NCI-H774 (cell line): ENCODE measurements at places on chromosomes 4 and X.

DNA sequence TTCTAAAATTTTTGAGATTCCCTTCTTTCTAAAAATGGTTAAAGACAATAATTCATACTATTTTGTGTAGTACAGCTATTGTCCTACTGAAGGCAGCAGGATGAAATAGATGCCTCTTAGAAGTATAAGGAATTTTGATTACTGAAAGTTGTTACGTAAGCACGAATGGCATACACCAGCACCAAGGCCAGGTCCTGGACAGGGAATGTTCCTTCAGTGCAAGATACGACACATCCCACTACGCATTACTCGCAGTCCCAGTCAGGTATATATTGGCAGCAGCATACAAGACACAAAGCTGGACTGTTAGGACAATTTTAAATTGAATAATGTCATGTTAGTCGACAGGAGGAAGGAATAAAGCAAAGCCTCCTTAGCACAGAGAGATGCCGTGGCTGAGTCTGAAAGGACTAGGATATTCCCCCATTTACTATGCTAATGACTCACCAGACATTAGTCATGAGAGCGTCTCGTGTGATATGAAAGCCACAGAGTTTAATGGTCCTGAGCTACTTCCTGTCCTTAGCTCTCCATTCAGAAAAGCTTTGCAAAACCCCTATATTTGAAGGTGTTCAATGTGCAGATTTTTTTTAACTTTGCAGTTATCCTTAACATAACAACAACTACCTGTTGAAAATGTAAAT, 504.3 kb downstream of the FAM133A start:
- DNase-seq = no peak

- DNase-seq = no peak
These were observed 65.5 kb downstream of the F9 start for GRCh38 chrX:139596068-139596467.

GRCh38 chr4:89213382-89213701, 94.3 kb downstream of the GPRIN3 start:
- DNase-seq = peak; percentile 26

DNA sequence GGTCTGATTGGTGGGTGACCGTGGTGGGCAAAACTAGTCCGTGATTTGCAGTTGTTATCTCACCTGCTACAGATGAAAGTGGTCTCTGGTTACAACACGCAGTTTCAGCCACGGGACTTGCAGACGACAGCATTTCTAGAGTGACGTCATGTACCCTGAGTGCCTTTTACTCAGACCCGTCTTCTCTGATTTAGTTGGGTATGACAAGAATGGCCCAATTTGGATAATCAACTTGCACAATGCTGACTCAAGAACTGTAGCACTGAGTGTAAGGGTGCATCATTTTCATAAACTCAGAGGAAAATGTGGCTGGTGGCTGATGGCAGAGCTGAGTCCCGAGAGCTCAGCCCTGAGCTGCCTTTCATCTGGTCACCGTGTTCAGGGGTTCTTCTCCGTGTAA, 281.4 kb upstream of the FRG1 start:
- DNase-seq = no peak

- DNase-seq = no peak
These were observed 6.4 kb upstream of the HERC3 start for GRCh38 chr4:88585917-88586316.

GRCh38 chrX:131840799-131841495, 182.2 kb upstream of the STK26 start:
- DNase-seq = no peak

- DNase-seq = no peak
These were observed 2.7 kb upstream of the RTL3 start for GRCh38 chrX:78661836-78662235.

- DNase-seq = no peak
These were observed 68.8 kb downstream of the ARFIP1 start for GRCh38 chr4:152848508-152848907.

- no peak for DNase-seq
These were observed 95.0 kb downstream of the RASGEF1B start for GRCh38 chr4:81376720-81377119.

DNA sequence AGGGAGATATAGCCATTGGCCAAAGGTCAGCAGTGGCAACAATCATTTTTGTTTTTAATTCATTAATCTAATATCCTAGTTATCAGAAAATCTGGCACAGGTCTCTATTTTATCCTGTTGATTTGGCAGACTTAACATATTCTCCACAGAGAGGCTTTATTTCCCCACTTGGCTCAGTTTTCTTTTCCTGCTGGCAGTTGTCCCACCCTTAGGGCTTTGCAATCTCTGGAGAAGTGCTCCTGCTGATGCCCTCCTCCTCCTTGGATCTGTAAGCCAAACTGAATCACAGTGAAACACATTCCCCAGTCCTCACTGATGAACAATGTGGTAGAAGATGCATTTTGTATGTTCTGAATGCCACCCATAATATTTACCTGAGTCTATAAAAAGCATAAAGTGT, 889.7 kb downstream of the PDHA2 start:
- no peak for DNase-seq

DNA sequence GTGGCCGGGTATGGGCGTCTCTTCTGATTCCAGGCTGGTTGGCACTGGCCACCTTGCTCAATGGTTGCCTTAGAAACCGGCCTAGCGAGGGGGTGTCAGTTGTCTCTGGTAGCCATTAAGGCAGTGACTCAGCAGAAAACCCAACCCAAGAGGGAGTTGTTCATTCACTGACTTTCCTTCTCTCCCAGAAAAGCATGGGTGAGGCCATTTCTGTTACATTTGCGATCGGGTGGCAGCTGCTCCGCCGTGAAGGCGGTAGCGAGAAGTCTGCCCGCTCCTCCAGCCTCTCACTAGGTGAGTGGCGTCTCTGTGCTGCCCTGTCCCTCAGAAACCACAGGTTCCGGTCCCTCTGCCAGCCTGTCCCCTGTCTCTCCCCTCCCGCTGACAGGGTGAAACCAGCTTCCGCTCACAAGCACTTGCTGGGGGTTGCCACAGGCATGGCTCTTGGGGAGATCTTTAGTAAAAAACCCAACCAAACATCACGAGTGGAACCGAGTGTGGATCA, 17.4 kb downstream of the IRAK1 start:
- DNase-seq = peak; percentile 51

GRCh38 chr4:82680834-82681233, 117.8 kb downstream of the SCD5 start:
- no peak for DNase-seq

- no peak for DNase-seq
These were observed 600 bp downstream of the RADX start for GRCh38 chrX:106612393-106612763.

DNA sequence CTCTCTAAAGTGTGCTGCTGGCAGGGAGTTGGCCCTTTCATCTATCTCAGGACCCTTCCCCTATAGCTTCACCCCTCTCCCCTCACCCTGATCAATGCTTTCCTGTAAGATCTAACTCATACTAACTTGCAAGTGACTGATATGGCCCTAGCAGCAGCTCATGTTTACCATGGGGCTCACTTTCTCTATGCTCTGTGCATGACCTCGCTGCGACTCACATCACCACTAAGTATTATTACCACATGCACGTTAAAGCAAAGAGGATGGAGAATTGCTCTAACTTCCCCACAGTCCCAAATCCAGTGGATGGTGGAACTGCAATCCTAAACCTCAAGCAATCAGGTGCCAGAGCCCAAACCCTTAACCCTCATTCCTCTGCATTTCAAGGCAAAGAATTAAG, 626.6 kb downstream of the MID1IP1 start:
- no peak for DNase-seq

- DNase-seq = no peak
These were observed 48.5 kb downstream of the AWAT2 start for GRCh38 chrX:70001269-70001668.

DNA sequence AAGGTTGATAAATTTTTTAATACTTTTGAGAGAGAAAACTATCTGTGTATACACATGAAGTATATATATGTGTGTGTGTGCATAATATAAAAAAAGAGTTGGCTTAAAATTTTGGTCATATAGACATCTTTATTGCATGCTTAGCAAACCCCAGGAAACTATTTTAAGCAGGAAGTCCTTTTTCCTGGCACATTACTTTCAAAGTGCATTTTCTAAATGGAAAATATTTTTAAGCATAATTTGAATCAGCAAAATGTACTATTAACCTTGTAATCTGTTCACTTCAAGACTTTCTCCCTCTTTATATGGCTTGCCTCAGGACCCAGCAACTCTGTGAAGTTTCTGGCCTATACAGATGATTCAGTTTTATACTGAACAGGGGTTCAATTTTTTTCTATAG, 106.3 kb downstream of the CDS1 start:
- no peak for DNase-seq

DNA sequence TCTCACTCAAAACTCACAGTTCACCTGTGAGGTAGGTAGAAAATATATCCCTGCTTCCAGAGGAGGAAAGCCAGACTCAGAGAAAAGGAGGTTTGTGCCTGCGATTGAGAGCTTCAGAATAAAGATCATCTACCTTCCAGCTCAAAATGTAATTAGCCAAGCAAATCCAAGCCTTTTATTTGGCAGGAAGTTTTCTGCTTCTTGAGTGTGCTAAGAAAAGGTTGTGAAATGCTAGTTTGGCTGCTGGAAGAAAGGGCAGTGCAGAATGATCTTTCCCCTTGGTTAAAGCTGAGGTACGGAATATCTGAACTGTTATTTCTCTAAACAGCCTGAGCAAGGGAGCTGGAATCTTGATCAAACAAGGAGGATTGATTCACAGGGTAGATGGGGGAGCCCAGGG, 59.7 kb upstream of the VCX3B start:
- DNase-seq = no peak

- no peak for DNase-seq
These were observed 371.0 kb downstream of the BCOR start for GRCh38 chrX:39726771-39727170.

- no peak for DNase-seq
These were observed 36.4 kb downstream of the PCDH7 start for GRCh38 chr4:30756553-30756952.

DNA sequence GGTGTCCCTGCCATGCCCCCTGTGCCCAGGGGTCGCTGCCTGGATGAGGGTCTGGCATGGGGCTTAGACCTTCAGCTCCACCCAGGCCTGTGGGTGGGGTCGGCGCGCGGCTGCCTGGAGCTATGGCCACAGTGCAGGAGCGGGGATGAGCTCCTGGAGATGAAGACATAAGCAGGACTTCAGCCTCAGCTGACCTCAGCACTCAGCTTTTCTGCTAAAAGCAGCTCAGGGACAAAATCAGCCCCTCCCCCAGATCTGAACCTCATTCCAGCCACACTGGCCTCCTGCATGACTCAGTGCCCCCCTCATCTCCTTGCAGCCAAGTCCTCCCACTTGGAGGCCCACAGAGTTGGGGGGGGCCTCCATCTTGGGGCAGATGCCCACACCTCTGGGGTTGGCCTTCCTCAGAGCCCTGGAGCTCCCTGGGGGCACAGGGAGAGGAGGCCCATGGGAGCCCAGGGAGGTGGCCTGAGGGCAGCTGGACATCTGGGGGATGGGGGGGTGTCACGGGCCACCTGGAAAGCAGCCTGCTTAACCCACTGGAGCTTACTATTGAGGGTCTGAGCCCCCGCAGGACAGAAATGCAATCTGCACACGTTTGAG, 19.4 kb upstream of the CPLX1 start:
- no peak for DNase-seq

GRCh38 chrX:108811891-108812290, 75.5 kb upstream of the IRS4 start:
- no peak for DNase-seq

DNA sequence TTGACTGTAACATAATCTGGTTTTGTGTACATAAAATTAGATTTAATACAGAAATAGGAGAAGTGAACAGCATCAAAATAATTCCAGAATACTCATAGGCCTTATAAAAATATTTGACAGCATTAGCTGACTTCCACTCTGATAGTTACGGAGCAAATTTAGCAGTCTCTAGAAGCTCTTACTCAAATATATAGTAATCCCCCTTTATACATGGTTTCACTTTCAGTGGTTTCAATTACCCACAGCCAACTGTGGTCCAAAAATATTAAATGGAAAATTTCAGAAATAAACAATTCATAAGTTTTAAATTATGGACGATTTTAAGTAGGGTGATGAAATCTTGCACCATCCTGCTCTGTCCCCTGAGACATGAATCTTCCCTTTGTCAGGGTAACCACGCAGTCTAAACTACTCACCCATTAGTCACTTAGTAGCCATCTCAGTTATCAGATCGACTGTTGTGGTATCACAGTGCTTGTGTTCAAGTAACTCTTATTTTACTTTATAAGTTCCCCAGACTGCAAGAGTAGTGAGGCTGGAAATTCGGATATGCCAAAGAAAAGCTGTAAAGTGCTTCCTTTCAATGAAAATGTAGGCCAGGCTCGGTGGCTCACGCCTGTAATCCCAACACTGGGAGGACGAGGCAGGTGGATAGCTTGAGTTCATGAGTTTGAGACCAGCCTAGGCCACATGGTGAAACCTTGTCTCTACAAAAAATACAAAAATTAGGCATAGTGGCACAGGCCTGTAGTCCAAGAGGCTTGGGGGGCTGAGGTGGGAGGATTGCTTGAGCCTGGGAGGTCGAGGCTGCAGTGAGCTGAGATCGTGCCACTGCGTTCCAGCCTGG, 17.2 kb upstream of the RTL9 start:
- no peak for DNase-seq

DNA sequence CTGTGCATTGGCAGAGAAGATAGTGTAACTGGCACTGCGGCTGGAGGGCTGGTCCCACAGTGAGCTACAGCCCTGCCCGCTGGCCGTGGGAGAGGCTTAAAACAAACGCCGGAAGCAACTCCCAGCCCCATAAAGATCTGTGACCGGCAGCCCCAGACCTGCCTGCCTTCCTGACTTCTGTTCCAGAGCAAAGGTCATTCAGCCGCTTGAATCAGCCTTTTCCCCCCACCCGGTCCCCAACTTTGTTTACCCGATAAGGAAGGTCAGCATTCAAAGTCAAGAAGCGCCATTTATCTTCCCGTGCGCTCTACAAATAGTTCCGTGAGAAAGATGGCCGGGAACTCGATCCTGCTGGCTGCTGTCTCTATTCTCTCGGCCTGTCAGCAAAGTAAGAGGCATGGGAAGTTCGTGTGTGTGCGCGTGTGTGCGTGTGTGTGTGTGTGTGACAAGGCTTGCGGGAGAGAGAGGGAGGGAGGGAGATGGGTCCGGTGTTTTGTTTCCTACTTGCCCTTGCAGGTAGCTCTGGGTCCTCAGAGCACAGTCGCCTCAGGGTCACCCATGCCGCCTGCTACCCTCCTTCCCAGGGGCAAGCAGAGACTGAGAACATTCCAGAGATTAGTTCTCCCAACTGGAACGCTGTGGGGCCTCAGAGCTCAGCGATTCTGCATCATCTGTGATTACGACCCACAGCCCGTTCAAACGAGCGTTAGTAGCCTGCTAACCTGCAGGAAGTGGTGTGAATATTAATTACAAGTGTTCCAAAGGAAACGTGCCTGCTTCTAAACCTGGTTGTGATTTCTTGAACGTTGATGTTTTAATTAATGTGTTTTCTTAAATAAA, at the start of gene MGST2:
Gene MGST2, plus strand, starts transcription at position 130 of the 840 bp plus-strand sequence. Its CDS starts 201 bp downstream, at position 331.
- no peak for DNase-seq

DNA sequence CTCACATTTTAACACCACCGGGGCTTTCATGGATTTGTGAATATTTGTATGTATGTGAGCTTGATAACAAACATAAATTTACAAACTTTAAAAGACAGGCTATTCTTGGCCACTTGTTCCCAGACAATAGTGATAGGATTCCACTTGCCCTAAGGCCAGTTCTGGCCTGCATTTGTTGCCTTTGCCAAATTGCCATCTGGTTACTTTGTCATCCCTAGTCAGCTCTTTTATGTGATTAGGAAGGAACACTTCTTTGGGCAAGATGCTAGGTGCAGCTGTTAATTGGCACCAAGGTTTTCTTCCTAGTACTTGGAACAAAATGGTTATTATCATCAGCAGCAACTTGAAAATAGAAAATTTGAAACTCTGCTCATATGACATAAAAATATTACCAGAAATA, 63.3 kb downstream of the CCSER1 start:
- DNase-seq = no peak

GRCh38 chrX:23344238-23344903, 9.7 kb downstream of the PTCHD1 start:
- DNase-seq = no peak
